Esophagus squamous epithelium (tissue), 5 donors: ENCODE measurements at places on chromosomes 6 and 20.

GRCh38 chr20:62822788-62823651 lies 6.2 kb downstream of the COL9A3 start:
- DNase-seq: no peak

- DNase-seq: no peak
Observed at GRCh38 chr6:129120856-129121638, 238.1 kb downstream of the LAMA2 start.

DNA sequence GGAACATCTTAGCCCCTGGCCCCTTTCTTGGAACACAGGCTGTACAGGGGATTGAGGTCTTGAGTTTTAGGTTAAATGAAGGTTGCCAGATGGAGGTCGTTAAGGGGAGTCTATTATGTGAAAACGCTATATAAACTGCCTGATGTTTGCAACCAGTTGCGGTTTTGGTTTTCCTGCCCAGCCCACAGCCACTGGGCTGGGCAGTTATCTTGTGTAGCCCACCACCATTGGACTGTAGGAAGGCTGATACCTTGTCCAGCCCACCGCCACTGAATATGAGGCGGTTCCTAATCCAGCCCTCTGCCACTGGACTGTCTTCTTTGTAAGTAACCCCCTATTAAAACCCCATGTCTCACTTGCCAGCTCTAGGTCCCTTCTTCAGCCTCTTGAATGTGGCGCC lies 42.3 kb upstream of the COL21A1 start:
- no peak for DNase-seq

DNA sequence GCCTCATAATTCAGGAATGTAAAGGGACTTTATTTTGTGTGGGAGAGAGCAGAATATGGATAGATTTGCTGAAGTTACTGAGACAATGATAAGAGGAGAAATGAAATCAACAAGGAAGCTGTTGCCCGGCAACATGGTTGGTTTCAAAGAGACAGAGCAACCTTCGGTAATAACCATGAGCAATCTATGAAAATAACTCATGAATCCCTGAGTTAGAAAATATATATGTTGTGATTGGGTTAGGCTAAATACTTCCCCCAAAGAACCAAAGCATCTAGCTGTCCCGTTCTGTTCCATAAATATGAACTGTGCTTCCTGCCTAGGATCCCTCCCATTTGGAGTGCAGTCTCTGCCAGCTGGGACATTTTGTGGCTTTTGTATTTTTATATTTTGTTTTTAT lies 23.1 kb downstream of the SERPINB1 start:
- no peak for DNase-seq

- no peak for DNase-seq
Observed at GRCh38 chr6:3045777-3046176, 22.5 kb upstream of the RIPK1 start.
